Stimulated activated CD4-positive, alpha-beta T cell treated with anti-CD3 and anti-CD28 coated beads, Interleukin-4, amount 100 ng/mL, for 4 hours (primary cell): ENCODE measurements at places on chromosomes 3 and 15.

DNA sequence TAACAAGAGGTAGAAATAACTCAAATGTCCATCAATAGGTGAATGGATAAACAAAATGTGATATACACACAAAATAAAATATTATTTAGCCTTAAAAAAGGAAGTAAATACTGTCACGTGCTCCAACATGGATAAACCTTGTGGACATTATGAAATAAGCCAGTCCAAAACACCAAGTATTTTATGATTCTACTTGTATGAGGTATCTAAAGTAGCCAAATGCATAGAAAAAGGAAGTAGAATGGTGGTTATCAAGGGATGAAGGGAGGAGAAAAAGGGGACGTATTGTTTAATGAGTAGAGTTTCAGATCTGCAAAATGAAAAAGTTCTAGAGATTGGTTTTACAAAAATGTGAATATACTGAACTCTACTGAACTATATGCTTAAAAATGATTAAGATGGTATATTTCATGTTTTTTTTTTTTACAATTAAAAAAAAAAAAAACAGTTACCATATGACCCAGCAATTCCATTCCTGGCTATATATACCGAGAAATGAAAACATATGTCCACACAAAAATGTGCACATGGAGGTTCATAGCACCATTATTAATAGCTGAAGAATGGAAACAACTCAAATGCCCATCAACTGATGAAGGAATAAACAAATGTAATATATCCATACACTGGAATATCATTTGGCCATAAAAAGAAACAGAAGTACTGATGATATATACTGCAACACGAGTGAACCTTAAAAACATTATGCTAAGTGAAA is 29.1 kb upstream of the MAP6D1 start:
- DNase-seq, result no peak

DNA sequence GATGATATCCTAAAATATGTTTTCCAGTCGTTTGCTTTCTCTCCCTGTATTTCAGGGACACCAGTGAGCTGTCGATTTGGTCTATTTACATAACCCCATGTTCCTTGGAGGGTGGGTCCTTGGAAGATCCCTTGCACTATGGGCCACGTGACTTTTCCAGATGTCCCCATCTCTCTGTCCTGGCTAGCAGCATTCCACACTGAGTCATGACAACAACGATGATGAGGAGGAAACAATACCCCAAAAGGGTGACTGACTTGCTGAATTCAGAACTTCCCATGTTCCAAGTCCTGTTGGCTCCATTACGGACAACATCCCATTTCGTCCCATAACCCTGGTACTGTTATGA is 134.3 kb downstream of the NSMCE3 start:
- no peak for DNase-seq

DNA sequence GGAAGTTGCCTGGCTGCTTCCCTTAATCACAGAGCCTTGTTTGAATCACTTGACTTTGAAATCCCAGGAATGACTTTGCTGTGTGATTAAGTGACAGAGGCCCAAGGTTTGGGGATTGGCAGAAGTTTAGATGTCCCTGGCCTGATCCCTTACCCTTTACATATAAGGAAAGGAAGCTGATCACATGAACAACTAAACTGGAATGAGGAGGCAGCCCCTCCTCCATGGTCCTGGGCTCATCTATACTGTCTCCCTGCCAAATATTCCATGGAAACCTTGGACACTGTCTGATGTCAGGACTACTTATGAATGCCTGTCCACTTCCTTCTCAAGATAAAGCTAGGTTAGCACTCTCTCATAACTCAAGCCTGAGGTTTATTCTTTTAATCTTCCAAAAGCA is 181.3 kb upstream of the CTDSPL start:
- DNase-seq, result no peak

- no peak for DNase-seq
Observed at GRCh38 chr3:15300323-15301078, 31.9 kb downstream of the SH3BP5 start.

DNA sequence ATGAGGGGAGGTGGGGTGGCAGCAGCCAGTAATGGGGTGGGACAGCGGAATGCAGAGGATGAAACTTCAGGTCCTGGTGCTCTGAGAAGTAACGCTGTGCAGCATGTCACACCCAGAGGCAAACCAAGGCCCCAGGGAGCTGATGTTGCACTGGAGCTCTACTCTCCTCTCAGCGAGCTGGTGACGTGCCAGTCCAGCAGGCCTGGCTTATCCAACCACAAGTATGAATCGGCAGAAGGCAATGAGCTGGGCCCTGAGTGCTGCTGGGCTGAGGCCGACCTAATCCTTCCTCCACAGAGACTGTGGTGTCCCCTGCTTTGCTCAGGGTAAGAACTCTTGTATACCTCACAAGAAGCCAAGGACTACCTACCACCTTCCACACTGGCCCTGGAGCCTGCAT is 30.5 kb downstream of the CD86 start:
- DNase-seq, result no peak

GRCh38 chr3:73056014-73056844 is 5.2 kb upstream of the EBLN2 start:
- DNase-seq, result no peak

DNA sequence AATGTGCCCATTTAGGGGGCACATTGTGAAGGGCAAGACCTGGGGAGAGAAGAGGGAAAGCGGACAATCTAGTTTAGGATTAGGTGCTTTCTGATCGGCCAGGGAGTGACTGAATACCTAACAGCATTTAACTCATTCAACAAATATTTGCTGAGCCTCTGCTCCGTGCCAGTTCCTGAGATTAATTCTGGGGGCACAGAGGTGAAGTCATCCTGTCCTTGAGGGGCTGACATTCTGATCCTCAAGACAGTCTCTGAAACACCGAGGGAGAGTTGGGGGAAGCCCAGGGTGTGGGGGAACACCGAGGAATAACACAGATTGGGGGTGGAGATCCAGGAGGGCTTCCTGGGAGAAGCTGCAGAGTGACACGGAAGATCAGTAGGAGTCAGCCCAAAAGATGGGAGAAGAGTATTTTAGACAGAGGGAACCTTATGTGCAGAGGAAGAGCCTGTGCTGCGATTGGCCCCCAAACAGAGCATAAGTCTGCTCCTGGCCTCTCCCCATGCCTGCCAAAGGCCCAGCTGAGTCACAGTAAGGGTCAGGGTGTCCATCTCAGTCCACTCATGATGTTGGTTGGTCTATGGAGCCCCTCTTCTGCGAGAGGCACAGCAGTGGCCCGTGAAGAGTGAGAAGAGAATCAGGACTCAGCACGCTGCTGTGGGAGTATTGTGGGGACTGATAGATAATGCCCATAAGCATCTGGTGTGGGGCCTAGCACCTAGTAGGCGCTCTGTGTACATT is 60.2 kb downstream of the AMOTL2 start:
- DNase-seq, result no peak

DNA sequence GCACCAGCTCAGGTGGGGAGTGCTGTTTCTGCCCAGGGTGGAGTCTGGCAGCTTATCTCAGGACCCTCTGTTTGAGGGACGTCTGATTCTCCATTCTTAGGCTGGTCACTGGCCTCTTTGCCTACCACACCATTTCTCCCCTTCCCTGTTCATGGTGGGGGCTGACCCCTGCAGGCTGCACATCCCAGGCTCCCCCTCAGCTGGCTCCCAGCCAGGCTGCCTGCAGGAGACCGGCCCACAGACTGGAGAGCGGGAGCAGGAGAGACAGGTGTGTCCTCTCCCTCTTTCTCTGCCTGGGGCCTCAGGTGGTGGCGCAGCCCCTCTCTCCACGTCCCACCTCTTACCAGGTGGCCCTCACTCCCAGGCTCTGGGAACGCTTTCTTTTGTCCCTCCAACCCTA is 60.8 kb downstream of the RAB11A start:
- no peak for DNase-seq

DNA sequence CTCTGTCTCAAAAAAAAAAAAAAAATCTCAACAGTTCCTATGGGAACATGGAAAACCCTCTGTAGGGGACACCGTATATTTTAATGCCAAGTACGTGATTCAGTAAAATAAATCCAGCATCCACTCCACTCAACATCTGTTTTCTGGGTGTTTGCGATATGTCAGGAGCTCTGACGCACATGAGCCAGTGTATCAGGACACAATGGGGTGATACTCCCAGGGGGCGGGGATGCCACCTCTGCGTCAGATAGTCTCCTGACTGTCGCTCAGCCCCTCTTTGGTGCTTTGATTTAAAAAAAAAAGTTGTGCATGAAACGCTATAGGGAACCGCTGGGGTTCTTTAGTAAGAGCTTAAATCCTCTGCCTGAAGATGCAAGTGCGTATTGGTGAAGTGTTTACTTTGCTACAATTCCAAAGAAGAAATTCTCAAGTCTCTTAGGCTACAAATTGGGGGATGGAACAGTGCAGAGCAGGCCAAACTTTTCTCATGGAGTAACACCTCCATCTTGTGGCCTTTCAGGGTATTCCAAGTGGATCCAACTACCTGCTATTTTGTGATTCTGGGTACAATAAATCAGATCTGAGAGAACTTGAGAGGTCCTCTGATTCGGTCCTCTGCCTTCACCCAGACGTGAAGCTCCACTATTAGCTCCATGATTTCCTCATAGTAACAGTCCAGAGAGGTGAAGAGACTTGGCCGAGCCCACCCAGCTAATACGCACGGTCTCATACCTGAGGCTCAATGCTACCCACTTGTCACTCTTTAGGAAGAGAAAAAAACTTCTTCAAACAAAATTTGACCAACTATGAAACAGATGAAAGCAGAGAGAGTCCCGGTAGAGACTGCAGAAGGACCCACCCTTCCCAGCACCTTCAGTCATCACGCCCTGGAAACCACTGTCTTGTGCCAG is 9.3 kb upstream of the NR2E3 start:
- DNase-seq, result no peak

DNA sequence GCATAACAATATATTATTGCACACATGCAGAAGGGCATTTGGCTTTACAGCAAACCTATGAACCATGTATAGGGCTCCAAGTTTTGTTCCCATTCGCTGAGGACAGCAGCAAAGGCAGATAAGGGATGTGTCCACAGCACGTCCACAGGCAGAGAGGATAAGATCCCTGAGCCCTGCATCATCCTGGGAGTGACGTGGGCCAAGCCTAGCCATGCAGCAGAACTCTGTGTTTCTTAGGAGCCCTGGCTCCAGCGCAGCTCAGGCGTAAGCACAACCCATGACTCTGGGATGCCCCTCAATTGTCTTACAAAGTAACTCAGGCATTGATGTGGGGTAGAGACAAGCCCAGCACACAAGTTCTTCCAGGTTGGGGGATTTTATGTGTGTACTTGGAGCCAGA is 194.3 kb upstream of the CTDSPL start:
- no peak for DNase-seq

DNA sequence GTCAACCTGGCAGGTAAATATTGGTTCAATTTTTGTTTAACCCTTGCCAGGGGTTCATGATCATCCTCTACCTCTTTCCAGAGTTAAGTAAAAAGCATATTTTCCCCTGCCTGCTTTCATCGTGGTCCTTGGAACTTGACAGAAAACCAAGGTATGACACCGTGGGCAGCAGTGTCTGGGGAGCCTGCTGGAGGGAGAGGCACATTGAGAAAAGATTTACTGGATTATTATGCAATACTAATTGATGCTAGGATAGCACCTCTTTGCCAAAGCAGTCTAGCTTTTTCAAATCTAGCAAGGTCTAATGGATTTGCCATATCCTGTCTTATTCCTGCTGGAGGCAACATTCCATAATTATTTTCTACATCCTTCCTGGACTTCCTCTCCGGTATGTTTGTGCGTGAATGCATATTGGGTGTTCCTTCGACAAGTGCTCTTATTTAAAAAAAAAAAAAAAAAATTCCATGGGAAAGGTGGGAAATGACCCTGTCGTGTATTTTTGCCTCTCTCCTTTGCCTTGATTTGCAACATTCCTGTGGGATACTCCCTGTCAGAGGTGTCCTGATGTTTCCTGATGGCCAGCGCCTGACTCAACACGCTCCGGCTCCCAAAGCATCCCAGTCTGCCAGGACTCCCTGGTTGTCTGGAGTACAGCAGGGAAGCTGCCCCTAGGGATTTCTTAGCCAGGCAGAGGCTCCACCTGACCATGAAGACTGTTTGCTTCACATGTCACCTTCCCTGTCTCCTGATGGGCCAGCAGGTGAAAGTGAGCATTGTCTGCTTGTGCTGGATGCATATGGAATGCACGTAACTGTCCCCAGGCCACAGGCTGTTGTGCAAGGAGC is 6.3 kb downstream of the BHLHE40 start:
- DNase-seq, result no peak

GRCh38 chr3:196208942-196209695 is 2.1 kb downstream of the ZDHHC19 start:
- DNase-seq, result no peak

DNA sequence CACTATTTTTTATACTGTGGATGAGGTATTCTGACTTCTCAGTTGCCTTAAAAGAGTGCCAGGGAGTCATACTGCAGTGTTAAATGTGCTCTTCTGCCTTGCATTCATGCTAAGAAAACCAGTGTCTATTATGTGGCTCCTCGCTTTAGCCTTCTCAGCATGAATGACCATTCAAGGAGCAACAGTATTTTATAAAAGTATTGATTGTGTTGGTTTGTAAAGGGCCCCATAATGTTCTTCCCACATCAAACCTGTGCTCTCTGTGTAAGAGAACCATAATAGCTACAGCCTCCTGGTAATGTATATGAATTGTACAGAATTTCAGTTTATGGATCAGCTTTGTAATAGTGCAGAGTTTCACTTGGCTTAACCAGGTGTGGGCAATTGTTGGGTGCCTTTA is 316.4 kb downstream of the CNTN4 start:
- no peak for DNase-seq

- no peak for DNase-seq
Observed at GRCh38 chr3:179045719-179046402, 25.7 kb downstream of the ZMAT3 start.

GRCh38 chr3:137172728-137173127 is 214.9 kb downstream of the IL20RB start:
- DNase-seq, result no peak

DNA sequence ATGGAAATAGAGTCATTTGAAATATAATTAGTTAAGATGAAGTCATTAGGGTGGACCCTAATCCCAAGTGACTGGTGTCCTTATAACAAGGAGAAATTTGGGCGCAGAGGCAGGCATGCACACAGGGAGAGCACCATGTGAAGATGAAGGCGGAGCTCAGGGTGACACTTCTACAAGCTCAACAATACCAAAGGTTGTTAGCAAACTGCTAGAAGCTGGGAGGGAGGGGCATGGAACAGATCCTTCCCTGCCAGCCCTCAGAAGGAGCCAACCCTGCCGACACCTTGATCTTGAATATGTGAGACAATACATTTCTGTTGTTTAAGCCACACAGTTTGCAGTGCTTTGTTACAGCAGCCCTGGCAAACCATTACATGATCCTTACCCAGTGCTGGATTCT is 57.8 kb downstream of the CCNL1 start:
- DNase-seq, result no peak
